Activated T-cell treated with anti-CD3 and anti-CD28 coated beads, Interleukin-2, amount 50 U/mL, for 24 hours (primary cell): ENCODE measurements at places on chromosomes 3 and 15.

DNA sequence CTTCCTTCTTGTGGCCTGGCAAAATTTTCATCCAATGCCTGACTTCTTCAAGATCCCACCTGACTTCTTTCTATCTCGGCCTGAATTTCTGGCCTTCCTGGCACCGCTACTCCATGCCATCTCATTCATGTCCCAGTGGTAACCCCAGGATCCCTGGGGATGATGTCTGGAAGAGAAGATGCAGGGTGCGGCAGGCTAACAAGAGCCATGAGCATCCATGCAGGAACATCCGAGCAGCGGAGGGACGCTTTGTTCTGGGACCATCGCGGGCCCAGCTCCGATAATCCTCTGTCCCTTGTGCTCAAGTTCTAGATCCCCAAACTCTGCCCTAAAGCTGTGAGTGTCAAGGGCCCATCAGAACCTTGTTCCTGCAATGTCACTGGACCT is 10.9 kb downstream of the MYL3 start:
- peak; percentile 2 for DNase-seq

GRCh38 chr3:180959691-180960090 is 29.8 kb downstream of the DNAJC19 start:
- DNase-seq = no peak

DNA sequence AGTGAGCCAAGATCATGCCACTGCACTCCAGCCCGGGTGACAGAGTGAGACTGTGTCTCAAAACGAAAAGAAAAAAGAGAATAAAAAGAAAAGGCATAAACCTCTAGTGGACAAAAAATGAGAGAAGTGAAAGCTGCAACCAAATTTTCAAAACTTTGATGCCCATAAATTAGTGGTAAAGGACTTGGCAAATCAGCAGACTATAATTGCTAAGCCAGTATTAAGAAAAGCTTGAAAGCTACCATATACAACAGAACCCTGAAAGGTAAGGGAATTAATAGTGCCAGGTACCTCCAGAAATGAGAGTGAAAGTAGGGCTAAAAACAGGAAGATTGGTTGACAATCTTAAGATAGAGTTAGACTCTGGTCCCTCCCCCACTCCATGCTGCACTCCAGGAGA is 32.9 kb upstream of the SLC22A13 start:
- DNase-seq = no peak

GRCh38 chr3:20052851-20053250 is 12.6 kb downstream of the KAT2B start:
- no peak for DNase-seq

GRCh38 chr3:5002174-5002870 is 23.1 kb downstream of the BHLHE40 start:
- DNase-seq = peak; percentile 63

GRCh38 chr3:108608750-108609149 is 19.2 kb downstream of the DZIP3 start:
- no peak for DNase-seq

GRCh38 chr3:52915294-52915693 is 17.9 kb upstream of the STIMATE start:
- no peak for DNase-seq

DNA sequence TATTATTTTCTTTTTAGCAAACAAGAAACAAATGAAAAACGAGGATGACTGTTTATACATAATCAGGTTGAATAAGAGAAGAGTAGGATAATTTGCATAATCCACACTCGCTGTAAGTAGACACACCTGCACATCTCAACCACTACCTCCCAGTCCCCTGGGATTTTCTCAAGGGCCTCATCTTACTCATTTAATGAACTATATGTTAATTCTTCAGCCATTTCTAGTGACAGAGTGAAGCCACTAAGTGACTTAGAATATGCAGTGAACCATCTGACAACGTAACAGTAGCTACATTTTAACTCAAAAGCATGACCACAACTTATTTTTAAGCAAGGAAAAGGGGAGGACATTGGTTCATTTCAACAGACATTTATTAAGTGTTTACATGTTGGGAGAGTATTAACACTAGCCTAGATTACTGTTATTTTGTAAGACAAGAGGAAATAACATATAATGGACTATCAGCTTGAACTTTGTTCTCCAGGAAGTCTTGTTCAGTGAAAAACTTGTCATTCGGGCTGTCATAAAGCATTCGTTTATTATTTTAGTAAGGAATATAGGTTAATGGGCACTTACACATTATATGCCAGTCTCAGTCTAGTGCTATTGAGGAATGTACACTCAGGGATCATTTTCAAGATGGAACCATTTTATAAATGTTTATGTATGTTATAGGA is 173.0 kb upstream of the ROBO2 start:
- DNase-seq = no peak

- no peak for DNase-seq
These were observed 3.6 kb upstream of the GMPPB start for GRCh38 chr3:49727154-49727923.

GRCh38 chr15:43408789-43409188 is 37.9 kb downstream of the TUBGCP4 start:
- no peak for DNase-seq

DNA sequence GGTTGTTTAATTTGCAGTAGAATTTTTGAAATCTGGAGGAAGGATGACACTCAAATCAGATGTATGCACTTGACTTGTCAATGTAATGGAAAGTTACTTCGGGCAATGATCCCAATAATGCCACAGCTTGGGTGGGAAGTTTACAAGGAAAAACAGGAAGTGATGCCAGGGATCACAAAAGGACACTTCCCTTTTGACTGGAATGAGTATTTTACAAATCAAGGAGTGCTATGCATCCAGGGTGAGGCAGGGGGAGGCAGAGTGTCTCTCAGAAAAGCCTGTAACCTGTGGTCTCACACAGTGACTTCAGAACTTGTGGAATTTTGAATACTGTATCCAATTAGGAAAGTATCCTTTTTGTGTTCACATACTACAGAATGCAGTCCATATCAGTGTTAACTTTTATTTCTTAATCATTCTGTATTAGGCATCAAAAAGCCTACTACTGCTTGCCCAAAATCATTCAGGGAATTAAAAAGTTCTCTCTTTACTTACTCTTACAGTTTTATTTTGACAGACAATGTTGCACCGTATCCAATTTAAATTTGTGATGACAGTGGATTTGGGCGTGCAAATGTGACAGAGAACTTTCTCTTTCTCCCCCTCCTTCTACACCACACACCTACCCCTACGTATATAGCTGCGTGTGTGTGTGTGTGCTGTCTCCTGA is 445.1 kb downstream of the MECOM start:
- DNase-seq = no peak

- no peak for DNase-seq
These were observed 55.9 kb downstream of the LIPC start for GRCh38 chr15:58487724-58488120.

DNA sequence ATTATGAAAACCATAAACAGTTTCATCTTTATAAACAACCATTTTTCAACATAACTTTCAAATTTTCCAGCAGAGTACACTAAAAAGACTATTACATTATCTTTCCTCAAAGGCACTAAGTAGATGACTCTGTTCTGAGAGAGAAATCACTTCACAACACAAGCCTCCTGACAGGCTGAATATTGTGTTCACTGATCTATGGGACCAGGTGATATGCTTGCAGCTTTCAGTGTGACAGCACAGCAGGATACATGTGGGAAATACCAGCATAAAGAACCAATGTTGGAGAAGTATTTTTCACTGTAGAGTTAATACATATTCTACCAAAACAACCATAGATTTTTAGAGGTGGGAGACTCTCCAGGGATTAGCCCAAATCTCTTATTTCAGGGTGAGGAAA is 350.6 kb downstream of the PLCL2 start:
- DNase-seq = no peak

- DNase-seq = no peak
These were observed 164.5 kb upstream of the TPM1 start for GRCh38 chr15:62878070-62878469.

GRCh38 chr3:128383316-128384235 is 83.1 kb downstream of the DNAJB8 start:
- DNase-seq = peak; percentile 79

GRCh38 chr3:143529018-143529478 is 319.2 kb downstream of the SLC9A9 start:
- no peak for DNase-seq

DNA sequence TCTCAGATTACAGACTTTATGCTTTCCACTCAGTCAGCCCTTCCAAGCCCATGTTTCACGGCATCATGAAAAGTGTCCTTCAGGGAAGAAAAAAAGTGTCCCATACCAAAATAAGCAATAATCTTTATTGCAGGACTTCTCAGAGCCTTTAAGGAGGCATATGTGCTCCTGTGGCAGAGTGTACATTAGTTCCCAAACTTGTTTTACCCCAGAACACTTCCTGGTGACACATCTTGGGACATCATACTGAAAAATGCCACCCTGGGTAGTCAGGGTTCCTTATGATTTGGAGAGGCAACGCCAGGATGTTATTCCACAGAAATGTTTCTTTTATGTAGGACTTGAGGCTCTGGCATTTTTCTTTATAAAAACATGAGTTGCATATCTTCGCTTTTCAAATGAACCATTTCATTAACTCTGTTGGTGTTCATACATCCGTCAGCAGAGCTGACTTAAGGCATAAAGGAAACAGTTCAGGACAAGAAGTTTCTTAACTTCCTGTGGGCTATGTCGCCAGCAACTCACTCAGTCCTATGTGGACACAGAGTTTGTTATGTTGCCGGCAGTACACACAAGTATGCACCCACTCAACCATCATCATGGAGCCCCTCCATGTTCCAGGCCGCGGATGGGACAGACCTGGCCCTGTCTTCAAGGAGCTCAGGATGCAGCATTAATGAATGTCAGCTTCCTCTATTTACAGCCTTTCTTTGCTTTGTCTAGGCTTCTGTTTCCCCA is 63.8 kb downstream of the CASR start:
- no peak for DNase-seq

GRCh38 chr15:39404767-39405181 is 176.1 kb upstream of the THBS1 start:
- DNase-seq = no peak

DNA sequence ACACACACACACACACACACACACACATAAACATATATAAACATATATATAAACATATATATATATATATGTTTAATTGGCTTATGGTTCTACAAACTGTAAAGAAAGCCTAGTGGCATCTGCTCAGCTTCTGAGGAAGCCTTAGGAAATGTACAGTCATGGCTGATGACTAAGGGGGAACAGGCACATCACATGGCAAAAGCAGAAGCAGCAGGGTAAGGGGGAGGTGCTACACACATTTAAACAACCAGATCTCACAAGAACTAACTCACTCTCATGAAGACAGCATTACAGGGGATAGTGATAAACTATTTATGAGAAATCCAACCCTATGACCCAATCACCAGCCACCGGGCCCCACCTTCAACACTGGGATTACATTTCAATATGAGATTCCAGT is 922.9 kb downstream of the SI start:
- no peak for DNase-seq

DNA sequence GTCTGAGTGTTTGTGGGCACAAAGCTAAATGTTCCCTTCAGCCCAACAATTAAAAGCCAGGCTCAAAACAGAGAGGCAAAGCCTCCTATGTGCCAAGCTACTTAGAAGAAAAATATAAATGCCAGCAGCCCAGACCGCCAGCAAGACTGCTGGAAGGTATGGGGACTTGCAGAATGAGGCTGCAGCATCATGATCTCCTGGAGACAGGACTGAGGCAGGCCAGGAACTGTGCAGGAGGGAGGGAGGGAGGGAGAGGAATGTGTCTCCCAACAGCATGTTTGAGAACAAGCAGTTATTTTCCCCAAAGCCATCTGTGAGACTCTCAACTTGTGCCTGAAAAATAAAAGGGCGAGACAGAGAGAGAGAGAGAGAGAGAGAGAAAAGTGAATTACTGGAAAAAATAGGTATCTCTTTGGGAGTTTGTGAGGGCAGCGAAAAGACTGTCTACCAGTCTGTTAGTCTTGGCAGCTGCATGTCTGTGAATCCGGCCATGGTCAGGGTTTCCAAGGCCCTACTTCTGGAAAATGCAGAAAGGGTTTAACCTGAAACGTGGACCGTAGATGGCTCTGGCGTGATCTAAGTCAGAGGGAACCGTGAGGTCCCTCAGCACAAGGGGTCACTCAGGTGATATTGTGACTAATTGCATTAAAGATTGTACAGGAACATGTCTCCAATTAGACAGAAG is 139.7 kb upstream of the COL8A1 start:
- no peak for DNase-seq

DNA sequence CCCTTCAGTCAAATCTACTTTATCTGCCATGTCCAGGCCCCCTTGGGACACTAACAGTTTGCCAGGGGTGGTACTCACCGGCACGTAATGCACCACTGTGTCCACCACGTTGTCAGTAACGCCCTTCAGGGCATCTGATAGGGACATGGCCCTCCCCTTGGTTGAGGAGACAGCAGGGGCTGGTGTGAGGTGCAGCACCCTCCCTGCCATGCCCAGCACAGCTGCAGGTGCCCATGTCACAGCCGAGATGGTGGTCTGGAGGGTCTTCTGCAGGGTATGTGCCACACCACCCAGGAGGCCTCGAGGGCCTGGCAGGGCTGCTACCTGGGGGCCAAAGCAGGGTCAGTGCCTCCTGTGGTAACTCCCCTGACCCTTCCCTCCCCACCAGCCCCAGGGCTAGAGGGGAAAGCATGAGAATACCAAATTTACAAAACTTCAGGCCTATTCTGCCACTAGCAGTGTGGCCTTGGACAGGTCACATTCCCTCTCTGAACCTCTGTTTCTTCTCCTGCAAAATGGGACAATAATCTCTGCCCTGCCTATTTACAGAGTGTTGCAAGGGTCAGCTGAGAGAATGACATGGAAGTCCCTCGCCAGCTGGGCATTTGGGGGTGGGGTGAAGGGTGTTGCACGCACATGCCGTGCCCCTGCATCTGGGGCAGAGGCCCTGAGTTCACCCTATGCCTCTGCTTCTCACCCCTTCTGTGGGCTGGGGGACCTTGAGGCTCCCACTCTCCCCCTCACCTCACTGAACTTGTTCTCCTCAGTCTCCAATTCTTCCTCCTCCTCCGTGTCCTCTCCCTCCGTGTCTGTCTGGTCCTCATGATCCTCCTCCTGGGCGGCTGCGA is 11.8 kb upstream of the KIF7 start:
- DNase-seq = no peak

- DNase-seq = no peak
These were observed 27.7 kb downstream of the GRIP2 start for GRCh38 chr3:14512281-14512941.

DNA sequence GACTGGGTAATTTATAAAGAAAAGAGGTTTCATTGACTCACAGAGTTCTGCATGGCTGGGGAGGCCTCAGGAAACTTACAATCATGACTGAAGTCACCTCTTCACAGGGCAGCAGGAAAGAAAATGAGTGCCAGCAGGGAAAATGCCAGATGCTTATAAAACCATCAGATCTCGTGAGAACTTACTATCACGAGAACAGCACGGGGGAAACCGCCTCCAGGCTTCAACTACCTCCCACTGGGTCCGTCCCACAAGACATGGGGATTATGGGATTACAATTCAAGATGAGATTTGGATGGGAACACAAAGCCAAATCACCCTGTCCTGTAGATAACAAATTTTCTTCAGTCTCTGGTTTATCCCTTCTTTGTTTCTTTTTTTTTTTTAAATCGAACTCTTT is 31.0 kb upstream of the AVEN start:
- DNase-seq = no peak

- no peak for DNase-seq
These were observed 154.2 kb upstream of the SMAD3 start for GRCh38 chr15:66911131-66911700.

GRCh38 chr3:48848816-48849515 is 1.3 kb upstream of the PRKAR2A start:
- no peak for DNase-seq
